ENCODE measurements at places on chromosomes 1 and 21.

GRCh38 chr1:43207229-43207853, 35.2 kb downstream of the CFAP57 start:
- no peak for DNase-seq

DNA sequence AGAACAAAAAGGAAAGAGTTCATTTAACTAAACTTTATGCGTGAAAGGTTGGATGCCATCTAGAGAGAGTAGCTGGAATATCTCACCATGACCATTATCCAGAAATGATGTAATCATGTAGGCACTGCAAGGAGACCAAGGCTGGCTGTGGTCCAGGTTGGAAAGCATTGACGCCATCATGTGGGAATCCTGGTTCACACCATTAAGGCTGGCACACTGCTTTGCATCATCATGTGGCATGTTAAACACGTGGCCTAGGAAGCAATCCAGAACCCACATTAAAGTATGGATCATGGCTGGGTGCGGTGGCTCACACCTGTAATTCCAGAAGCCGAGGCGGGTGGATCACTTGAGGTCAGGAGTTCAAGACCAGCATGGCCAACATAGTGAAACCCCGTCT, 4.3 kb downstream of the ADAMTS1 start:
- DNase-seq = no peak

- no peak for DNase-seq
Measured at GRCh38 chr1:231272173-231272572, 31.2 kb downstream of the GNPAT start.

GRCh38 chr1:196114193-196114592, 494.0 kb downstream of the KCNT2 start:
- no peak for DNase-seq

All from breast epithelium (tissue), 4 donors.